ENCODE measurements at places on chromosomes 3 and 15.

DNA sequence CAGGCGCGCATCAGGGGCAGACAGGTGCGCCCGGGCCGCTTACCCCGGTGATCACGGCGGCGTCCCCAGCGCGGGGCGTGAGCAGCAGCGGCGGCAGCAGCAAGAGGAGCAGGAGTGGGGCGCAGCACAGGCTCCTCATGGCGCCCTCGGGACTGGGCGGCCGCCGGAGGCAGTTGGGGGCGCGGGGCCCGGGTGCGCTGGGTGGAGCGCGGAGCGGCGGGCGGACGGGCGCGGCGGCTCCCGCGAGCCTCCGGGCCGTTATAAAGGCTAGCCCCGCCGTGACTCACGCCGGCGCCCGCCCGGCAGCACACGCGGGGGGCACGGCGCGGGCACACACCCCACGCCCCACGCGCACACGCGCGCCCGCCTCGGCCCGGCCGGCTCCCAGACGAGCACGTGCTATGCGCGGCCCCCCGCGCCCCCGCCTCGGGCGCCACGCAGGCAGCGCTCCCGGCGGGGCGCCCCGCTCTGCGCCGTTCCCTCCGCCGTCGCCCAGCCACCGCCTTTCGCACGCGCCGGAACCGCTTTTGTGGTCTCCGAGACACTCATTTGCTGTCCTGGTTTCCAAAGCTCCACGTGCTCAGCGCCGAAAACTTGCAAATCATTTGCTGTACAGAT lies at the start of gene PROK2:
TSS of gene PROK2 (minus strand) at position 235 of the 618 bp plus-strand sequence. CDS start at position 139, 96 bp downstream.
- DNase-seq, result no peak

DNA sequence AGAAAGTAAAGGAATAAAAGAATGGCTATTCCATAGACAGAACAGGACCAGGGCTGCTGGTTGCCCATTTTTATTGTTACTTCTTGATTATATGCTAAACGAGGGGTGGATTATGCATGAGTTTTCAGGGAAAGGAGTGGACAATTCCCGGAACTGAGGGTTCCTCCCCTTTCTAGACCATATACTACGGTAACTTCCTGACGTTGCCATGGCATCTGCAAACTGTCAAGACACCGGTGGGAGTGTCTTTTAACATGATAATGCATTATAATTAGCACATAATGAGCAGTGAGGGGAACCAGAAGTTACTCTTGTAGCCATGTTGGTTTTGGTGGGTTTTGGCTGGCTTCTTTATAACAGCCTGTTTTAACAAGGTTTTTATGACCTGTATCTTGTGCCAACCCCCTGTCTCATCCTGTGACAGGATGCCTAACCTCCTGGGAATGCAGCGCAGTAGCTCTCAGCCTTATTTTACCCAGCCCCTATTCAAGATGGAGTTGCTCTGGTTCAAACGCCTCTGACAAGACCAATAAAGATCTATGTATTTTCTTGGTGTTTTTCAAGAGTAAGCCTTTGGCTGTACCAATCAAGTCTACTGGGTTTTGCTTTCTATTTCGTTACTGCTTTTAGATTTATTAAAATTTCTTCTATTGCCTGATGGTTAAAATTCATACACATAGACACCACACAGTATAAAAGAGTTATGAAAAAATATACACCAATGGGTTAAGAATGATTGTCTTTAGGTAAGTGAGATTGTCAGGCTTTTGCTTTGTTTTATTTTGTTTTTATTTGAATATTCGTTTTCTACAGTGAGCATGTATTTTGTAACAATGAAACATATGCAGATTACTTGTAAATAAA lies 37.4 kb upstream of the CTDSPL start:
- DNase-seq, result no peak

GRCh38 chr3:125203731-125204130 lies 8.8 kb downstream of the SLC12A8 start:
- DNase-seq, result no peak

- no peak for DNase-seq
Measured at GRCh38 chr3:123489400-123490004, 40.6 kb upstream of the ADCY5 start.

- no peak for DNase-seq
Measured at GRCh38 chr15:88745065-88745464, 58.2 kb upstream of the ACAN start.

DNA sequence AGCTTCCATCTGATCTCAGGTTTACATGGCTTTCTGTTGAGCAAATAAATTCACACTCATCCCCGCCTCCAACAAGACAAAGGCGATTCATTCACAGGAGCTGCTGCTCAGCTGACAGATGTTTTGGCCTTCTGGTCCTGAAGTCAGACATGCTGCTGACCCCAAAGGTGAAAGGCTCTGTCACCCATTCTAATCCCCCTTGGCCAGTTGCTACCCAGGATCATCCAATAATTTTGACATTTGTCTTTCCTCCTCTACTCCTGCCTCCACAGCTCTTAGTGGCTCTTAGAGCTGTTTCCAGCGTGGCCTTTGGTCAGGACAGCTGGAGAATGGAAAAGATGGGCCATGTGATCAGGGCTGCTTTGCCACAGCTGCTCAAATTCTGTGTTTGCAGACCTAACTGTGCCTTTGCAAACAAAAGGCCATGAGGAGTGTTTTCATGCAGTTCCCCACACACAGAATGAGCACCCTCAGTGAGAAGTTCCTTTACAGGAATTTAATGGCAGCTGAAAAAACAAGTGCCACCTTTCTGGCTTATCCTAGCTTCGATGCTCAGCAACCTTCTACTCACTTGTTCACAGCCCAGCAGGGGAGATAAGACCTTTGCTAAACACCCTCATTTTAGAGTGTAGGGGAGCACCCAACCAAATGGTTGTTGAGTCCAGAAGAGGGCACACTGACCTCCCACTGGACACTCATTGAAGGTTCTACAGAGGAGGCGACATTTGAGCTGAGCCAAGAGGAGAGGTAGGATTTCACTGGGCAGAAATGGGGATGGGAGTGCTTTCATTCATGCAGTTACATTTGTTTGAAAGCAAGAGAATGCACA lies 39.0 kb downstream of the CYP19A1 start:
- no peak for DNase-seq

GRCh38 chr3:195046441-195046840 lies 224.5 kb downstream of the XXYLT1 start:
- no peak for DNase-seq

DNA sequence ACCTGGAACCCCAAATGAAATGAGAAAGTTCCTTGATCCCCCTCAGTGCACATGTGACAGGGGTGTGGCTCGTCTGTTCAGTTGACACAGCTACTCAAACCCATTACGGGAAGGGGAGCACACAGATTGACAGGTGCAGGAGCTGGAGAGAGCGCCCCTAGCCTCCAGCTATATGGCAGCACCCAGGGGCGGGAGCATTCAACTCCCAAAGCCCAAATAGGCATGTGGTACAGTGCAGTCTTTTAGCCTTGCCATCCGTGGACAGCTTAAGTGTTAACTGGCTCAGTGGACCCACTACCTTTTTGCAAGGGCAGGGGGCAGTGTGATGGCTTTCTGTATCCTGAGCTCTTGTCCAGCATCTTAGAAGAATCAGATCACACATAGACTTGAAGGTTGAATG lies 1374.2 kb upstream of the ALCAM start:
- DNase-seq, result no peak

GRCh38 chr3:31762888-31763351 lies 218.1 kb downstream of the OSBPL10 start:
- DNase-seq, result no peak

DNA sequence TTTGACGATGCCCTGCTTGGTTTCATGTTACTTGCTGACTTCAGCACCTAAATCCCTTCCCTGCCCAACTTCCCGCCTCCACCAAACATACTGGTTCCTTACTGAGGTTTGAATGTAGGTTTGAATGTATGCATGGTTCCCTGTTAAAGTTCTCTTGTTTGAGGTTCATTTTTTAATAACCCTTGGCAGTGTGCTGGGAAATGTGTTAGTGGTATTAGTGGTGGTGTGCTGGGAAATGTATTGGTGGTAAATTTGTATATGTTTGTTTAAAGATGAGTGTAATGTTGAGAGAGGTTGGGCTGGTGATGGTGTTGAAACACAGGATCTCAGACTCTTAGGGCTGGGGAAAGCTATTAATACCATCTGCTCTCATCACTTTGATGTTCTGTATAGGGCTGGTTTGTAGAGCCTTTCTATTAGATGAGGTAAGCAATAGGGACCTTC lies 392.7 kb downstream of the PTPRG start:
- no peak for DNase-seq

DNA sequence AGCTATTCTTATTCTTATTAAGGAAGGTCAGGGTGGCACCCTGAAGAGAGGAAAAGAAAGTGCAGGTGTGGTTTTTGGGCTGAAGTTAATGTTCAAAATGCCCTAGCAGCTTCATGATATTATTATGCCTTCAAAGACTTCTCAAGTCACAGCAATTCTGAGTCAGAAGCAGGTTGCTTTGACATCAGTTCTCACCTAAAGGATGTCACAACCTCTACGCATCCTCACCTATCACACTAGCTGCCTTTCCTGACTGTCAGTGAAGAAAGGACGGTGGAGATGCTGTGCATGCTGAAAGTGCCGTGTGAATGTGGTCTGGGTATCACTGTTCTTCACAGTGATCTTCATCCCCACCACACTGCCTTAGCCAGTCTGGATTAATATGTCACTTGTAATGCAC lies 49.6 kb downstream of the NPTN start:
- DNase-seq, result no peak

DNA sequence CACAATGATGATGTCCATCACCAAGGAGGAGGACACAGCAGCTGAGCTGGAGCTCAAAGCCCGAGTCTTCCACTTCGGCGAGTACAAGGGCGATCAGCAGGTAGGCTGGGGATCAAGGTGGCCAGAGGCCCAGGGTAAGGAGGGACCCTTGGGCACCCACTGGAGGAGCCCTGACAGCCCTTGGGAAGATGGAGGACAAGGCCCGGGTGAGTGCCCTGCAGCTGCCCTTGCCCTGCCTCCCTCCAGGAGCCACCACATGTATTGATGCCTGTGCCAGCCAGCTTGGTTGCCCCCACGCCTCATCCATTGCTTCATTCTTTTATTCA lies 38.4 kb downstream of the CFAP100 start:
- DNase-seq, result no peak

GRCh38 chr3:107142786-107143575 lies 234.3 kb upstream of the CCDC54 start:
- no peak for DNase-seq

- DNase-seq, result no peak
Measured at GRCh38 chr3:2504912-2505311, 406.2 kb downstream of the CNTN4 start.

- no peak for DNase-seq
Measured at GRCh38 chr15:51088585-51088984, 6.1 kb downstream of the TNFAIP8L3 start.

- no peak for DNase-seq
Measured at GRCh38 chr15:44489464-44489863, 47.5 kb upstream of the EIF3J start.

DNA sequence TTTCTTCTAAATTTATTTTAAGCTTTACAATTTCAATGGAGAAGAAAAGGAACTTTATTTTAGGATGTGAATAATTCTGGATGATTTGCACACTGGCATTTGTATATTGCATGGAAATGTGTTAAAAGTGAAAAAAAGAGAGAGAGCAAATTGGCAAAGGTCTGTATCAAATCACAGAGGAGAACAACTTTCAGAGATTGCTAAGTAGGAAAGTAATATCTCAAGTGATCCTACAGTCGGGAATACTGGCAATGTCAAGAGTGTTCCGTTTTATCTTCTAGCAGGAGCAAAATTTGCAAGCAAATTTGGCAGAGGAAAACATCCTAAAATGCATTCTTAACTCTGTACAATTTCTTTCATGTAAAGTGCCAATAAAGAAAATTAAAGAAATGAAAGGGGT lies 97.1 kb upstream of the TMC3 start:
- DNase-seq, result no peak

- no peak for DNase-seq
Measured at GRCh38 chr3:73552700-73553099, 72.0 kb downstream of the PDZRN3 start.

DNA sequence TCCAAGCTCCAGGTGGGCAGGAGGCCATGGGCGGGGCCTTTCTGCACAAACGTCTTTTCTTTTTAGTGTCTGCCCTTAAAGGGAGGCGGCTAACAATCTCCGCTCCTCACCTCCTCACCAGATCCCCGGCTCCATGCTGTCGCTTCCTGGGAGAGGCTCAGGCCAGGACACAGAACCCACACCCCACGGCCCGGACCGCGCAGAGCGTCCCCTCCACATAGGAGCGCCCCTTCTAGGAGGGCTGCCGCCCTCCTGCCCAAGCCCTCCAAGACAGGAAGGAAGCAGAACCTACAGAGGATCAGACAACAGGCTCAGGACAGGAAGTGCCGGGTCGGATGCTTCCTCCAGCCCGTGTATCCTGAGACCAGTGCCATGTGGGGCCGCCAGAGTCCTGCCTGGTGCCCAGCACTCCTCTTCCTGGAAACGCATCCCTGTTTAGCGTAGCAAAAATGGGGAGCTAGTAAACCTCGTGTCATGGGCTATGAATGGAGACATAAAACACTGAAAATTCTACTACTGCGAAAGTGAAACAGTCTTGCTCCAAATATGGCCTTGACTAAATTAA lies 83.2 kb upstream of the ATP10A start:
- no peak for DNase-seq

DNA sequence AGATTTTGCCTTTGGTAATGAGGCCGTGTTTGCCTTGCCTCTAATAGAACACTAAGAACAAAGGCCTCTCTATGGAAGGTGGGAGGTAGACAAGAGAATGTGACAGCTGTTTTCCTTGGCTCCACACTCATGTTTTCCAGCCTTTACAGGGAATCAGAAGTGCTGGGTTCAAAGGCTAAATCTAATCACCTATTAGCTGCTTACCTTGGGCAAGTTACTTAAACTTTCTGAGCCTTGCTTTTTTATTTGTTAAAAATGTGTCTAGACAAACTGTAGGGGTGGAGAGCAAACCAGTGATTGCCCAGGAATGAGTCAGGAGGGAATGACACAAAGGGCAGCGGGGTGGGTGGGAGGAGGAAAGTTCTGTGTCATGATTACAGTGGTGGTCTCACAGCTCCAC lies 179.0 kb downstream of the P3H2 start:
- DNase-seq, result no peak

GRCh38 chr3:72679540-72680198 lies 168.6 kb downstream of the SHQ1 start:
- no peak for DNase-seq

- peak; percentile 62 for DNase-seq
Measured at GRCh38 chr15:63891079-63891767, 57.5 kb upstream of the HERC1 start.

- DNase-seq, result no peak
Measured at GRCh38 chr3:4551051-4551711, 58.0 kb downstream of the ITPR1 start.

DNA sequence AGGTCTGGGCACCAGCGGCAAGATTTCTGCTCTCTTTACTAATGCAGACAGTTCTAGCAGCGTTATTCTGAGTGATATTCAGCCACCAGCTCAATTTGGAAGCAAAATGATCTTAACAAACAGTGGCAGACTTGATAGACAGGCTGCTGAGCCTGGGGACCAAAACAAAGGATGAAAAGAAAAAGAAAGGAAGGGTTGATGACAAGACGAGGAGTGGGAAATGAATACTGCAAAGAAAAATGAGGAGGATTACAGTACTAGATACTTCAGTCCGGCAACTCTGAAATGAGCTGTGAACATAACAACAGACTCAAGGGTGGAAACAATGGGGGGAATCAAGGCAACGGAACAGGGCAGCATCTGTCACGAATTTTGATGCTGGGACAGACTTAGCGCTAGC lies 28.8 kb downstream of the FHIT start:
- DNase-seq, result no peak

Data from activated naive CD4-positive, alpha-beta T cell (primary cell).